Hematopoietic multipotent progenitor cell treated with erythropoietin and hydrocortisone succinate and interleukin-3 and kit ligand, for 4 days (in vitro differentiated cells): ENCODE measurements at places on chromosomes 2 and 18.

- no peak for DNase-seq
These were observed 428.3 kb downstream of the NCKAP5 start for GRCh38 chr2:133139847-133140533.

DNA sequence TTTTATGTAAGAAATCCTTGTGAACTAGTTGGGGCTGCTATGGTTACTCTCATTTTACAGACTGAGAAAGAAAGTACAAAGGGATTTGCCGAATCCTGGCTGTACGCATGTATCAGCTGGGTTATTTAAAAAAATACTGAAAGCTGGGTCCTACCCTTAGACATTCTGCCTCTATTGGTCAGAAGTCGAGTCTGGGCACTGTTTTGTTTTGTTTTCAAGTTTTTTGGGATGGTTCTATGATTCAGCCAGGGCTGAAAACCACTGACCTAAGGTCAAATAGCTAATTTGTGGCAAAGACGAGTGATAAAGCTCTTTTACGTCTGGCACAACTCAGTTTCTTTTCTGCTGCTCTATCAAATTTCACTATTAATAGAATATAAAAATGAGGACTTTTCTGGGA lies 5.9 kb upstream of the SLC8A1 start:
- DNase-seq = no peak

- no peak for DNase-seq
These were observed 500.8 kb upstream of the ZEB2 start for GRCh38 chr2:145020694-145021093.

DNA sequence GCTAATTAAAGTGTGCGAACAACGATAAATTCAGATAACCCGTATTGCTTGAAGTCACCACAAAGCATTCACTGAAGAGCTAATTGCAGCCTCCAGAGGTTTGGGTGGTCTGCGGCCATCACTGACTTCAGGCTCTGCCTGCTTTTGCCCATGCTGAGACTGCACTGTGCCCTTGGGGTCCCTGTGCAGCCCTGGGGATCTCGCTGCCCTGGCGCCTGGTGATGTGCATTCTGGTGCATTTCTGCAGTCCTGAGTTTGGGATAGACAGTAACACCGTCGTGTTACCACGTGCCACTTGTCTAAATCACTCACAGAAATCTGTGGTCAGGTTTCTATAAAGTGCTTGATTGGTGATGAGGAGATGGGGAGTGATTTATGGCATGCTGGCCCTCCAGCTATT lies 27.6 kb downstream of the LDLRAD4 start:
- no peak for DNase-seq

- no peak for DNase-seq
These were observed 49.7 kb downstream of the SH3YL1 start for GRCh38 chr2:213932-214693.

DNA sequence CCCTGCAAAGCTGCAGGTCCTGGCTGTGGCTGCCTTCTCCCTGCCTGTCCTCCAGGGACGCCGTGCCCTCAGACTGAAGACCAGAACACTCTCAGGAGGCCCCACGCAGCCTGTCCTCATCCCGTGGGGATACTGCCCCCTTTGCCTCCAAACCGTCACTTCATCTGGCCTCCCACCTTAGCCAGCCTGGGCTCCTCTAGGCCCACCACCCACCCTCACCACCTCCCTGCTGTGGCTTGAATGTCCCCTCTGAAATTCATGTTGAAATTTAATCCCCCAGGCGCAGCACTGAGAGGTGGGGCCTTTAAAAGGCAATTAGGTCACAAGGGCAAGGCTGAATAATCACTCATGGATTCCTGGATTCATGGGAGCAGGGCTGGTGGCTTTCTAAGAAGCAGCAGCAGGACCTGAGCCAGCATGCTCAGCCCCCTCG lies 198.2 kb downstream of the SEPTIN10 start:
- no peak for DNase-seq

DNA sequence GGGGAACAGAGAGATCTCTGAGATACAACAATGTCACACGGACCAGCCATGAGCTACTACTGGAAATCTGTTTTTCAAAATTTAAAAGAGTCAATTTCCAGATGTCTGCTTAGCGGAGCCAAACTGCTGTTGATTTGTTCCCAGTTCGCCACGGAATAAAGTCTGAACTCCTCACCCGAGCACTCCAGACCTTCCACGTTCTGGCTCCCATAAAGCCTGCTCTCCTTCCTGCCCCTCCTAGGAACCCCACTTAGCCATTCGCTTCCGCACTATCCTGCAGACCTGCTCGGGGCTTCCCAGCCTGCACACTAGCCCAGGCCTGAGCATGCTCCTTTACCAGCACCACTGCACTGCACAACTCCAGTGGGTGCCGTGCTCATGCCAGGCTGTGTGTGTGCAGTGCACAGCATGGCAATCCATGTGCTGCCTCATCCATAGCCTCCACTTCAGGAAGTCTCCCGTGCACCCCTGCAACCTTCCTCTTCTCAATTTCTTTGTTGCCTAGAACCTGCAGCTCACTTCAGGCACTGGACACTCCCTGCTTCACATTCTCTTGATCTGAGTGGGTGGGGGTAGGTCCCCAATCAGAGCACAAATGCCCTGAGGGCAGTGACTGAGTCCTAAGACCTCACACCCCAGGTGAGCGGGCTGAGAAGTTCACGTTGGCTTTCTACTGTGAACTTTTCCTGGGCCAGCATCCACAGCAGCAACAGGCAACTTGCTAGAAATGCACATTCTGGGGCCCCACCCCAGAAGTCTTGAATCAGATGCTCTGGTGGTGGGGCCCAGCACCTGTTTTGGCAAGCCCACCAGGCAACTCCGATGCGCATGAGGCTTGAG lies 53.7 kb downstream of the ZBTB7C start:
- DNase-seq = no peak

DNA sequence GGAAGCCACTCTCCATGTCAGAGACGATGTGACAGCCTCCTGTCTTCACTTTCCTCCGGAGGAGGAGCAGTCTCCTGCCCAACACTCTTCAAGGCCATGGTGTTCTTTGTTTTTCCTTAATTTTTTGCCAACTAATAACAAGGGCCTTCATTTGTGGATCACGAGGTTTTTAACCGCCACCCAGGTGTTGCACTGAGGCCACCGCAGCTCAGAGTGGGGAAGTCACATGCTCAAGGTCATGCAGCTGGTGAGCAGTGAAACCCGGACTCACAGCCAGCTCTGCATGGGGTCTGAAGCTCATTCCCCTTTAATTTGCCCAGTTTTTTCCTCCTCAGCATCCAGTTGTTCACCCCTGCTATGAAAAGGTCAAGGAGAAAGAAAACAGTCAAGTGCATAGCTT lies 19.6 kb downstream of the ENOSF1 start:
- DNase-seq = no peak

DNA sequence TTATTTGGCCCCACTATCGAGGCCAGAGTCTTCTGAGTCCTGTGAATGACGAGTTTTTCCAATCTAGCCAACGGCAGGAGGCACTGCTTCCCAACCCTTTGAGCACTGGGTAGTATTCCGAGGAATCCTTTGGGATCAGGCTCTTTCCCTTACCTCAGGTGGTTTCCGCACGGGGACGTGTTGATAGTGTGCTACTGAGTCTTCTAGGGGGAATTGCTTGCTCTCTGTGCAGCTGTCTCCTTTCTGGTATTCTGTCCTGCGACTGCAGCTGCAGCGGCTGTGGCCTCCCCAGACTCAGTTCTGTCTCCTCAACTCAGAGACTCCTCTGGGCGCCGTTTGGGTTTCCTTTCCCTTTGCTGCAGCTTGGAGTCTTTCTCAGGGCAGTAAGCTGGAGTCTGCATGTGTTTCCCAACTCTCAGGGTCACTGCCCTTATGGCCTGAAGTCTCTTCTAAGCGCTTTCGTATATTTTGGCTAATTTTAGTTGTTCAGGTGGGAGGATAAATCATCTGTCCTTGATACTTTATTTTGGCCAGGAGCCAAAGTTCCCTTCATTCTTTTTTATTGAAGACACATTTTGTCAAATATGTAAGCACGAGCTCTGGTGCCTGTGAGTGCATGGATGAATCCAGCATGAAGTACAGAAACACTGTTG lies 118.4 kb downstream of the MAP4K4 start:
- no peak for DNase-seq

- no peak for DNase-seq
These were observed 62.5 kb downstream of the CENPO start for GRCh38 chr2:24855726-24856125.

GRCh38 chr2:3142961-3143571 lies 234.6 kb downstream of the EIPR1 start:
- DNase-seq = no peak

- peak; percentile 32 for DNase-seq
These were observed 877 bp downstream of the INHBB start for GRCh38 chr2:120346667-120347358.

DNA sequence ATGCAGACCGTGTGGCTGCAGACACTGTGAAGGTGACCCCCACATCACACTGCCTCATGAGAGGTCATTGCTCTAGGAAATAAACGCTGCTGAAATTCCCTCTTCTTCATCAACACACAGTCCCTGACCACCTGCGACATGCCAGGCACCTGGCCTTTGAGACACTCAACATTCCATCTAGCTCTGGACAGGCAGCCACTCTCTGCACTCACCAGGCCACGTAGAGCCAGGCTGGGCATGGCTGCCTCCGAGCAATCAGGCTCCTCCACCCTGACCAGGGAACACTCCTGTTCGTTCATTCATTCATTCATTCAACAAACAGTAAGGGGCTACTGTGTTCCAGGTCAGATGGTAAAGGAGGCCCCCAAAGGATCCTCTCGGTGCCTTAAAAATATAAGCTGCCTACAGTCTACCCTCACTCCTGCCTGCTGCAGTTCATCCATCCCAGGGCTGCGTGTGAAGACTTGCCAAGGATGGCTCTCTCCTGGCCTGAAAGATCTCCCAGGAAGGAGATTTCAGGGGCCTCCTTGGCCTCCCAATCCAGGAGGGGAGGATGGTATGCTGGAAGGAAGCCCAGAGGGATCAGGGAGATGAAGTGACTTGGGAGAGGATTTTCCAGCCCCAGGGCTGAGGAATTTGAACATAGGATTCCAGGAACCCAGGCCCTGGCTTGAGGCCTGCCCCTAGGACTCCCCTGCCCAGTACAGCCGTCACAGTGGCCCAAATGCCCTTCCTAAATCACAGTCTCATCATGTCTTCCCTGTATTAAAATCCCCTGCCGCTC lies 66.7 kb downstream of the TNS1 start:
- no peak for DNase-seq

- DNase-seq = no peak
These were observed 11.9 kb upstream of the TMEM182 start for GRCh38 chr2:102749938-102750337.

DNA sequence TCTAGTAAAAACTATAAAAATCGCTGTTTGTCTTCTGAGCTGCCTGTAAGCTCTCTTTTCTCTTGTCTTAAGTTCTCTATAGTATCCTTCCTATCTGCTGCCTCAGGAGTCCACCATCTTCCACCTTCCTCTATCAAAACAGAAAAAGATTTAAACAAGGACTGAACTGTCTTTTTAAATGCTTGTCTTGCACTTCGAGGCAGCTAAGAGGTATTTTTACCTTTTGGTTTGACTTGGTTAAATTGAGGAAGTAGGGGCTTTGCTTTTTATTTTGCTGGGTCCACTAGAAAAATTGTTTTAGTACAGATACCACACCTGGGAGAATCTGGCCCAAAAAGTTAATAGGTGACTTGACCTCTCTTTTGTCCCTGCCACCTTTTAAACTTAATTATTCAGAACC lies 12.2 kb downstream of the SESTD1 start:
- DNase-seq = no peak

DNA sequence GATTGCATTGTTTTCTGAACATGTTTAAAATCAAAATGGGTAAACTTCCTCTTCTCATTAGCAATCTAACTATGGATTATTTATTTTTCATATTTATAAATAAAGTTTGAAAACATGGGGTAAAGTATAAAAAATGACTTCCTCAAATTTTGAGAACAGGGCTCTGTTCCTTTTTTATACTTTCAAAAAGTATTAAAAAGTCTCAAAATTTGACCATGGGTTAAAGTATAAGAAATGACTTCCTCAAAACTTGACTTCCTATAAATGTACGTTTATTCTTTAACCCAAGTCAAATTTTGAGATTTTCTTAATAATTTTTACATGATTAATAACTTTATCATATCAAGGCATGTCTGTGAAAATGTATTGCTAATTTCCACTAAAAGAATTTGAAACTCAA lies 512.4 kb downstream of the GALR1 start:
- peak; percentile 10 for DNase-seq

DNA sequence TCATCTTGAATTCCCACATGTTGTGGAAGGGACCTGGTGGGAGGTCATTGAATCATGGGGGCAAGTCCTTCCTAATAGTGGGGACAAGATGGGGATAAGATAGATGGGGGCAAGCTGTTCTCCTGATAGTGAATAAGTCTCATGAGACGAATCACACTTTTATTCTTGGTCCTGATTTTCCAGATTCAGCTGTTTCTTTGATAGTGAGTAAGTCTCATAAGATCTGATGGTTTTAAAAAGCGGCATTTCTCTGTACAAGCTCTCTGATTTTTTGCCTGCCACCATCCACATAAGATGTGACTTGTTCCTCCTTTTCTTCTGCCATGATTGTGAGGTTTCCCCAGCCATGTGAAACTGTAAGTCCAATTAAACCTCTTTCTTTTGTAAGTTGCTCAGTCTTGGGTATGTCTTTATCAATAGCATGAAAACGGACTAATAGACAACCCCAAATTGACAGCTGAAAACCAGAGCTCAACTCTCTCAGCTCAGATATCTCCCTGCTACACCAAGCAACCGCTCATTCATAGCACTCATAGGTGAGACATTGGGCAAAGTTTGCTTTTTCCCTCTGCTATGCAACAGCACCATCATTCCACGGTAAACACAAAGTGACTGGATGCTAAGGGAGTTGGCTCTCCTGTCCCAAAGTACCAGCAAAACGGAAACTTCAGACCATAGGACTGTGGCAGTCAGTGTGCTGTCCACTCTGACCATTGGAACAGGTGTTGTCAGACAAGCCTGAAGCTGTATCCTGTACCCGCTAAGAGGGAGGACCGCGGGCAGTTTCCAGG lies 44.9 kb upstream of the TBC1D8 start:
- no peak for DNase-seq

- DNase-seq = no peak
These were observed 64.9 kb downstream of the STEAP3 start for GRCh38 chr2:119288576-119288975.

- peak; percentile 86 for DNase-seq
These were observed 51.3 kb downstream of the ACSL3 start for GRCh38 chr2:222912117-222912516.

DNA sequence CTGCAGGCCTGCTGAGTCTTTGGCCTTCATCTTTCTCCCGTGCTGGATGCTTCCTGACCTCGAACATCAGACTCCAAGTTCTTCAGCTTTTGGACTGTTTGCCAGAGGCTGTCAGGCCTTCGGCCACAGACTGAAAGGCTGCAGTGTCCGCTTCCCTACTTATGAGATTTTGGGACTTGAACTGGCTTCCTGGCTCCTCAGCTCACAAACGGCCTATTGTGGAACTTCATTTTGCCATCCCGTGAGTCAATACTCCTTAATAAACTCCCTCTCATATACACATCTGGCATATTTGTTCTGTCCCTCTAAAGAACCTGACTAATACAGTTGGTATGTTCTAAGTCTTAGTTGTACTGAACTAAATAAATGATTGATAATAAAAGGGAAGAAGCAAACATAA lies 702.8 kb upstream of the LINC00305 start:
- DNase-seq = no peak

- no peak for DNase-seq
These were observed 451.9 kb upstream of the ZEB2 start for GRCh38 chr2:144971786-144972335.
